ENCODE measurements at places on chromosomes 11 and 22. TPM values are rescaled to one million over a fixed set of nuclear protein-coding genes. Genes with fewer than 3 reads are reported as not detected.

GRCh38 chr11:132289590-132290256 lies 919.3 kb downstream of the NTM start:
- no peak for DNase-seq

The SLC25A17 gene
- 42.8 TPM for polyA plus RNA-seq

GRCh38 chr11:86938900-86939880 lies 16.0 kb downstream of the FZD4 start:
- DNase-seq, result no peak

- no peak for DNase-seq
These were observed 58.3 kb upstream of the FAT3 start for GRCh38 chr11:92166335-92166734.

DNA sequence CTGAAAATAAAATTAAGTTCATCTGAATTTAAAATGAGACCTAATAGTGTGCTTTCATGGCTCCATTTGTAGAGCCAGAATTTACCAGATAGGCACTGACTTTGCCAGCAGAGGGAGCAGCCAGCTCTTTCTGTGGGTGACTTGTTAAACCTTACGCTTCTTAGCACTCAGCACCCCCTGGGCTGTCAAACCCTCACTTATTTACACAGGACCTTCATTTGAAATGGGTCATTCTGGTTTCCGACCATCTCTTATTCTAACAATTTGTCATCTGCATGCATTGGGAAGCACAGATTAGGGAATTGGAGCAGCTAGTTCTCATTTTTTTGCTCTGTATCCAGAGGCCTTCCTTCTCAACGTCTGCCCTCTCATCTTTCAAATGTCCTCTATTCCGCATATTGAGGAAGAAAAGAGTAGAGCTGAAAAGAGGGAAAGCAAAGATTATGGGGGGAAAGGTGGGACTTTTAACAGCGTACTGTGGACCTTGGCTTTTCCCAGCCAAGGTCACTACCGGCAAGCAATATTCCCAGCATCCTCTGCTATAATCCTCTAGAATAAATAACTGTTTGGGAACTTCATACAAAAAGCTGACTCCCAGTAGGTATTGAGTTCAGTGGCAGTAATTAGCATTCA lies 3.1 kb downstream of the ASRGL1 start:
- DNase-seq, result peak; percentile 33

GRCh38 chr22:43039800-43040199 lies 24.9 kb upstream of the PACSIN2 start:
- no peak for DNase-seq

DNA sequence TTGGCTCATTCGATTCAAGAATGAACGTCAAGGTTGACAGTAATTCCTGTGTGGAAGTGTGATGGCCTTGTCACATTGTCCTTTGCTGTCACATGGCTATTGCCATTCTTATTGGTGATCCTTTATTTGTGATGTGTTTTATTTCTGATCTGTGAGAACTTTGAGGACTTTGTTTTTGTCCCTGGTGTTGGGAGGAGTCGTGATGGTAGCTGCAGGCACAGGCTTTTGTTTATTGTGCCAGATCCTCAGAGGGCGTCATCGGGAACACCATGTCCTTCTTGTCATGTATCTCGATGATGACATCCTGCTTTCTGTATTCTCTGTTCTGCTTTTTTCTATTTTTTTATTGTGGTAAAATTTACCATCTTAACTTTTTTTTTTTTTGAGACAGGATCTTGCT lies 5.6 kb downstream of the PICK1 start:
- no peak for DNase-seq

DNA sequence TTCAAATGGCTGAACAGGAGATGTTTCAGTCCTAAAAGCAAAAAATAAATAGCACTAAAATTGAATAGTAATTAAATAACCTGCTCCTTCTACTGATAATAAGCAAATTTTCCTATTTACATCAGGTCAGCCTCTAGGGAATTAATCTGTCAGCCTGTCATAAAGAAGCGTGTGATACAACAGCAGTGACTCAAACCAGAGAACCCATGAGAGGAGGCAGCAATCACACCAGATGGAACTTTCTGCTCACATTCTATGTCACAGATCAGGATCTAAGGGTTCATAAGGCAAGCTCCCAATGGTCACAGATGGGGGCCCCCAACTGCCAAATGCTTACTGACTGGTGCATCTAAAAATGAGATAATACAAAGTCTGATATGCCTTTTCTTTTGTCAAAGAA lies 41.1 kb downstream of the RBFOX2 start:
- no peak for DNase-seq

- DNase-seq, result no peak
These were observed 3.3 kb downstream of the ZC3H12C start for GRCh38 chr11:110096496-110096895.

The SLCO2B1 gene
- polyA plus RNA-seq, result 10.4 TPM

The PRG3 gene
- 0.77 TPM for polyA plus RNA-seq

- no peak for DNase-seq
These were observed 35.5 kb downstream of the POLR3H start for GRCh38 chr22:41508770-41509170.

DNA sequence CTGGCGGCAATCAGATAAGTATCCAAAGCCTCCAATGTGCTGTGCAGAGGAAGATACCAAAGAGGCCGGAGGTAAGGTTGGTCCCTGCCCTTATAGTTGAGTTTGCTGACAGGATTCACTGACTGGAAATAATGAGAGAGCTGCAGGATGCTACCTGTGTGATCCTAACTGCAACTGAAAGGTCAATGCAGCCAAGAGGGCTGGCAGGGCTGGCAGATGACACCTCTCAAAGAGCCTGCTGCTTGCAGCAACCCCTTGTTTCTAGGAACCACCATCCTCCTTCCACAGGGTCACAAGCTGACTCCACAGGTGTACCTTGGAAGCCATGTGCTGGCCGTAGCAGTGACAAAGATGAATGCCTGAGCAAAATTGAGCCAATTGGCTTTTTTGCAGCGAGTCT lies 348.1 kb downstream of the DDX10 start:
- no peak for DNase-seq

- no peak for DNase-seq
These were observed 231.9 kb upstream of the E2F8 start for GRCh38 chr11:19472679-19473078.

The PARVG gene
- 1.9 TPM for polyA plus RNA-seq

The CARD18 gene
- not detected for polyA plus RNA-seq

GRCh38 chr11:64372802-64373597 lies 14.0 kb downstream of the RPS6KA4 start:
- no peak for DNase-seq

- DNase-seq, result no peak
These were observed 61.5 kb downstream of the SMCO4 start for GRCh38 chr11:93481696-93482095.

- no peak for DNase-seq
These were observed 26.0 kb upstream of the ARFGAP3 start for GRCh38 chr22:42883121-42883520.

The PKP3 gene
- polyA plus RNA-seq, result 6.5 TPM

Data from renal pelvis (tissue), 12 donors.